ENCODE measurements at places on chromosomes 3 and 15.

GRCh38 chr15:90184119-90184785 is 16.9 kb upstream of the SEMA4B start:
- no peak for DNase-seq

DNA sequence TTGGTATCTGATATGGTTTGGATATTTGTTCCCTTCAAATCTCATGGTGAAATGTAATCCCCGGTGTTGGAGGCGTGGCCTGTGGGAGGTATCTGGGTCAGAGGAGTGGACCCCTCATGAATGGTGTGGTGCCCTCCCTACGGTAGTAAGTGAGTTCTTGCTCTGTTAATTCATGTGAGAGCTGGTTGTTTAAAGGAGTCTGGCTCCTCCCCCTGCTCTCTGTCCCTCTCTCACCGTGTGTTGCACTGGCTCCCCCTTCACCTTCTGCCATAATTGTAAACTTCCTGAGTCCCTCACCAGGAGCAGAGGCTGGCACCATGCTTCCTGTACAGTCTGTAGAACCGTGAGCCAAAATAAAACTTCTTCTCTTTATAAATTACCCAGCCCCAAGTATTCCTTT is 246.9 kb upstream of the AGTR1 start:
- DNase-seq, result no peak

GRCh38 chr3:178291574-178292370 is 244.5 kb upstream of the KCNMB2 start:
- no peak for DNase-seq

GRCh38 chr15:35911052-35911777 is 365.2 kb upstream of the DPH6 start:
- DNase-seq, result no peak
